ENCODE measurements at places on chromosomes 12 and 14.

- no peak for DNase-seq
These were observed 4.7 kb upstream of the CDH24 start for GRCh38 chr14:23062002-23062401.

DNA sequence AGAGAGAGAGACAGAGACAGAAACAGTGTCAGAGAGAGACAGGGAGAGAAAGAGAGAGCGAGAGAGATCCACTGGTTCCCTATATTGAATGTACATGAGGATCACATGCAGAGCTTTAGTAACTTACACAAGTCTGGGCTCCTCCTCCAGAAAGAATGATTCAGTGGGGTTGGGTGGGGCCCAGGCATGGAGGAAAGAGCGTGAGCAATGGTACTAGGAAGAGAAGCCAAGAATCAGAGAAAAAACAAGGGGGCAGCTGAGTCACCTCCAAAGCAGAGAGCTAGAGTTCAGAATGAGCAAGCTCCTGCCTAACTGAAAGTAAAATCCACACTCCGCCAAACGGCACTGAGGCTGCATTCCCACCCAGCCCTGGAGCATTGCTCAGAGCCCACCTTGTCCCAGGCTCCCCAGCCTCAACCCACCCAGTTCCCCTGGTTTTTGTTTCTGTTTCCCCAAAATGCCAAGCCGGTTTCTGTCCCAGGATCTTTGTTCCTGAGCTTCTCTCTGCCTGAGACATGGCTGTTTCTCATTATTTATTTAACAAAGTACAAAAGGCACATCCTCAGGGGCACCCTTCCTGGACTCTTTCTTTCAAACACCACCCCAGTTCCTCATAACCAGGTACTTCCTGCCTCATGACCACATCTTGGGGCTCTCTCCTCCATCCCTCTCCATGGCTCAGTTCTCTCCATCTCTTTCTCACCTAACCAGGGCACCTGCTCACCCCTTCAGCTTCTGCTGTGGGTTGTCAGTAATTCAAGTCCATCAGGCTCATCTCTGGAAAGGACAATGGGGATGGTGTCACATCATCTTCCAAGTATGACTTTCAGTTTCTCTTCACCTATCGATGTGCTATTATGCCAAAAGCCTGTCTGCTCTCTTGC is 670.3 kb upstream of the TBX3 start:
- DNase-seq: no peak

DNA sequence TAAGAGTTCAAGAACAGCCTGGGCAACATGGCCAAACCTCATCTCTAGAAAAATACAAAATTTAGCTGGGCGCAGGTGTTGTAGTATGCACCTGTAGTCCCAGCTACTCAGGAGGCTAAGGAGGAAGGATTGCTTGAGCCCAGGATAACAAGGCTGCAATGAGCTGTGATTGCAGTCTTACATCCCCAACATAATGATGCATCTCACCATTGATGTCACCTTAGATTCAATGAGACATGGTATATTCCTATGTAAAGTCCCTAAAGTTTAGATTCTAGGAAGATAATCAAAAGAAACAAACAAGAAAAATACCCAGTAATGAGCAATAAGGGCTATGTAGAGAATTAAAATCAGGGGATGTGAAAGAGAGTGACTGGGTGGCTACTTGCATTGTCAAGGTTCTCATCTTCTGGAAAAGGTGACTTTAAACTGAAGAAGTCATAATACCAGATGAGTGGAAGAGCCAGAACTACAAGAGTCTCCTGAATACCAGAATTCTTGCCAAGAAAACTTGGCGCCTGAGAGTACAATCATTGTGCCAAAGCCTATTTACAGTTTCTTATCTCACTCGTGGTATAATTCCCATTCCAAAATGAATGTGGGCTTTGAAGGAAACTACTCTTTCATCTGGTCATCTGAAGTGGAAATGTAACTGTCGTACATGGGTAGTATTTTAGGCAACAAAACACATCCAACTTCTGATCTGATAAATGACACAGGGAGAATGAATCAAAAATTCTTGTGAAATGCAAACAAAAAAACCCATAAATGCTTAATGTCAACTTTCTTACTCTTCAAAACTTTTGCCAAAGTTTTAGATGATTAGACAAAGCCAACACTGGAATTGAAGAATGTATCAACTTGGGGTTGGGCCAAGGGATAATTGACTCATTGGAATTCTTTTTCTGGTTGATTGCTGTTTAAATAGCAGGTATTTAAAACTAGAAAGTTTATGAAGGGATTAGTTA is 81.1 kb upstream of the ST8SIA1 start:
- DNase-seq: no peak

DNA sequence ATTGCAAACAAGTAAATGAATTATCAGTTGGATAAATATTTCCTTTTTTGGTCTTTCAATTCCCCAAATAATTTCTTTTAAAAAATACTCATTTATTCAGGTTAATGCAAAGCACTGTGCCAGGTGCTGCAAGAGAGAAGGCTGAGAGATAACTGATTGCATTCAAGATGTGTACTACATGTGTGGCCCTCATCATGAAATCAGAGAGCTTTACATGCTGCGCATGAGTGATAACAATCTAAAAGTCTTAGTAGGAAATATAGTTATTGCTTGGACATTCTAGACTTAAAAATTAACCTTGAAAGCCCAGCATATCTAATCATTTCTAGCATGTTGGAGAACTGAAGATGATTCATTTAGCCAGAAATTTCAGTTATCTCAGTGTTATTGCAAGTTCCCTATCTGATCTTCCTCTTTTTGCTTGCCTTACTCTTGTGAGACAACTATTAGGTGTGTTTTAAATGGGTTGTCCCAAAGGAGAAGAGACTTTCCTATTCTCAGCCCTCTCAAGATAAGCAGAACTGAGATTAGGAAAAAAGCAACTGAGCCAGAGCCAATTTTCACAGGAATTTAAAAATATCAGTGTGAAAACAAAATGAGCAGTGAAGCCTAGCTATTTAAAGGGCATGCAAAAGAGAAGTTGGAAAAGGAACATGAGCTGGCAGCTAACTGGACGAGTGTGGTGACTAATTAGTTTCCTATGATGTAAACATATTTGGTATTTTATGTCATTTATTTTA is 60.9 kb downstream of the PLEKHA5 start:
- no peak for DNase-seq

DNA sequence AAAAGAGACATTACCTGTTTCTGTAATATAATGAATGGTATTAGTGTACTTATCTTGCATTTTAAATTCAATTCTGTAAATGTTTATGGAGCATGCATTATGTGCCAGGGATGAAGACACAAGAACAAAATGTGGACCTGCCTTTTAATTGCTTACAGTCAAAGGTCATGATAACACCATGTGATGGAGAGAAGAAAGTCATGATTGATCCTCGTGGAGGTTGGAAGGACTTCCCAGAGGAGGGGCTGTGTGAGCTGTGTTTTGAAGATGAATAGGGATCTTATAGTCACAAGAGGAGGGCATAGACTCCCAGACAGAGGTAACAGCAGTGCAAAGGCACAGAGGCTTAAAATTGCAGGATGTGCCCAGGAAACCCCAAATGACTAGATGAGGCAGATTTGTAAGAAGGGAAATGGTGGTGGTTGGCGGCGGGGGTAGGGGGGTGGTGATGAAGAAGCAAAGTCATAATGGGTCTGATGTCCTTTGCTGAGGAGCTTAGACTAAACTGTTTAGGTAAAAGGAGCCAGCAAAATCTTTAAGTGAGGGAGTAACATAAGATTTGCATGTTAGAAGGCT is 151.5 kb downstream of the PRKCH start:
- DNase-seq: peak; percentile 38

DNA sequence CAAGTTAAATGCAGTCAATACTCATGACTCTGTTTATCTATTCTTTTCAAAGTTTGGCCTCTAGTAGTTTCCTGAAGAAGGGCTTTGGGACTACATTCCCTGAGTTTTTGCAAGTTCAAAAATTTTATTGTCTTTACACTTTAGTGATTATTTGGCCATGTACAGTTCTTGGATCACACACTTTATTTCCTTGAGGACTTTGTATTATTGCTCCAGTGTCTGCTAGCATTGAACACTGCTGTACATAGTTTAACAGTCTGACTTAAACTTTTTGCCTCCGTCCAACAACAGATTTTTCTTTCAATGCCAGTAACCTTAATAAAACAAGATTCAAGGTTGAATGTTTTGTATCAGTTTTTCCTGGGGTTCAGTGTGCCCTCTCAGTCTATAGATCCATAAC is 132.3 kb downstream of the DERA start:
- DNase-seq: no peak

GRCh38 chr12:74890237-74890599 is 319.4 kb downstream of the KCNC2 start:
- no peak for DNase-seq

- peak; percentile 60 for DNase-seq
These were observed 24.1 kb downstream of the TMEM229B start for GRCh38 chr14:67464377-67464776.

GRCh38 chr14:100362311-100362927 is 39.3 kb downstream of the SLC25A47 start:
- no peak for DNase-seq

GRCh38 chr12:108679106-108679681 is 45.5 kb upstream of the SELPLG start:
- no peak for DNase-seq

DNA sequence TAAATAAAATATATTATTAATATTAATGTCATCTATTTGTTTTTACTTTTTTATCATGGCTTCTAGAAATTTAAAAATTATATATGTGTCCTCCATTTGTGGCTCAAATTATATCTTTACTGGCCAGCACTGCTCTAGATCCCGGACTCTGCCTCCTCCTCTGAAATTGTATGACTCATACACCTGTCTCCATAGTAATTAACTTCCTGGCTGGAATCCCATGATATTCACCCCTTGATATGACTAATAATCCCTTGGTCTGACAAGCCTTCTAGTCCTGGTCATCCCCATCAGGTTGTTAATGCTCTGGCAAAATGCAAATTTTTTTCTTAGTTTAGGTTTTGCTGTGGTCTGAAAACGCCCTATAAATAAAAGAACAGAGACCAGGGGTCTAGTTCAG is 116.2 kb downstream of the BMP4 start:
- no peak for DNase-seq

GRCh38 chr12:54258201-54258681 is 21.7 kb downstream of the CBX5 start:
- no peak for DNase-seq

GRCh38 chr14:78970677-78971076 is 800.5 kb downstream of the NRXN3 start:
- no peak for DNase-seq

GRCh38 chr12:32031109-32031508 is 71.9 kb downstream of the RESF1 start:
- no peak for DNase-seq

GRCh38 chr14:88904864-88905263 is 80.4 kb downstream of the TTC8 start:
- DNase-seq: no peak

DNA sequence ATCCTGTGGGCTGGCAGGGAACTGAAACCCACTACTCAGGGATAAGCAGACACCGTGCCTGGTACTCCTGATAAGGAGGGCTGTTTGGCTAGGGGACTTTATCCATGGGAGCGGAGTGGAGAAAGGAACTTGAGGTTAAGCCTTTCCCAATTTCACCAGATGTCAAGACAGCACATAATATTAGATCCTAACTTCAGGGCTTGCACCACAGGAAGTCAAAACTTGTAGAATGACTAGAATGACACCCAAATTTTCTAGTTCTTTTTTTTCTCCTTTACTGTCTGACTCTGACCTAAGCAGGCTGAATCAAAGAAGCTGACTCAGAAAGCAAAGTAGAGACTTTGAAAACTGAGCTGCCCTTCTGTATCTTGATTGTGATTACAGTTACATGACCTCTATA is 7.1 kb upstream of the CGRRF1 start:
- DNase-seq: no peak

DNA sequence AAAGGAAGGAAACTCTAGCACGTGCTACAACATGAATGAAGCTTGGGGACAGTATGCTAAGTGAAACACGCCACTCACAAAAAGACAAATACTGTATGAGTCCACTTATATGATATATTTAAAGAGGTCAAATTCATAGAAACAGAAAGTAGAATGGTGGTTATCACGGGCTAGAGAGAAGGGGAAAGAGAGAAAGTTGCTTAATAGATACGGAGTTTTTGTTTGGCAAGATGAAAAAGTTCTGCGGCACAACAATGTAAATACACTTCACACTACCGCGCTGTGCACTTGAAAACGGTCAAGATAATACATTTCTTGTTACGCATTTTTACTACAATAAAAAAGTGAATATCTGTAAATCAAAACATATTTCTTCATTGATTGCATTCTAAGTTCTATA is 37.3 kb downstream of the FBLN5 start:
- no peak for DNase-seq

DNA sequence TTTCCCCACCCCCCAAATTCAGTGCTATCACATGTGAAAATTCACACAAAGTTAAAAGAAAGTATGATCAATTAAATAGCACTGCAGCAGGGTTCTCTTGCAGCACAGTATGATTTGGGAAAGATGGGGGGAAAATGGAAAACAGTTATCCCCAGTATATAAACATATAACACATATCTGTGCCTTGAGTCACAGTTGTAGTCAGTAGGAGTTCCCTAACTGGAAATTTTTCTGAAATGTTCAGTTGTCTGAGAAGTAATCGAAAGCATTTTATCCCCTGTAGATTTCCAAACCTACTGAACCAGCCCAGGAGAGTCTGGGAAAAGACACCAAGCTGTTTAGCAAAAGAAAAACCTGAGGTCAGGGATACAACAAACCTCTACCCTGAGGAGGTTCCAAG is 47.0 kb downstream of the C12orf50 start:
- no peak for DNase-seq

GRCh38 chr12:100716945-100717732 is 77.4 kb upstream of the ANO4 start:
- no peak for DNase-seq

DNA sequence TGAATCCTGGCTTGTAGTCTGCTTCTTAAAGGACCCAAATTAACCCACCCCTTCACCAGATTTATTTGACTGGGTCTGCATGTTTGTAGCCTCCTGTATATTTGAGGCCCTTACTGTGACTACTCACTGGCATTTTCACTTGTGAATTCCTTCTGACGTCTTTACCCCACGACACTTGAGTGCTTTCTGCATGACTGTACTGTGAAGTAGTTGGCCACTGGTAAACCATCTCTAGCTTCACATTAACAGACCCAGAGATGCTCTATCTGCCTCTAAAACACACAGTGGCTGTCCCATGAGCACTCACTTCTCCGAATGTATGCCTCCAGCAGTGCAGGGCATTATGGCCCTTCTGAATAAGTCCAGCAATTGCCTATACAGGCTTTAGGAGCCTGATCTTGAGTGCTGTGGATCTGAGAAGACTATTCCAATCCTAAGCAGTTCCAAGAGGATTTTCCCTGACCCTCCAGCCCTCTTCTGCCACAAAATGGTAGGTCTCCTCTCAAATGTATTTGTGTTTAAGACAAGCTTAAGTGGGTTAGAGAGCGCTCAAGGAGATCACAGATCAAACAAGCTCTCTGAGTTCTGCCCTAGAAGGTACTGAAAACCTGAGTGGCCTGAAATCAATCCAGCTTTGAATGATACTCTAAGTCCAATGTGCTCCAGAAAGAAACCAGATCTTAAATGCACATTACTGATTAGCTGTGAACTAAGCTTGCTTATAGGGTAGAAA is 534.7 kb downstream of the RPS29 start:
- no peak for DNase-seq

GRCh38 chr12:105920161-105920684 is 218.5 kb downstream of the NUAK1 start:
- no peak for DNase-seq
